Kidney (tissue), 22 donors: ENCODE measurements at places on chromosomes 2 and 18. TPM values are rescaled to one million over a fixed set of nuclear protein-coding genes. Genes with fewer than 3 reads are reported as not detected.

The BOLL gene
- not detected for polyA plus RNA-seq

- no peak for DNase-seq
Measured at GRCh38 chr18:6751222-6751621, 21.7 kb downstream of the ARHGAP28 start.

DNA sequence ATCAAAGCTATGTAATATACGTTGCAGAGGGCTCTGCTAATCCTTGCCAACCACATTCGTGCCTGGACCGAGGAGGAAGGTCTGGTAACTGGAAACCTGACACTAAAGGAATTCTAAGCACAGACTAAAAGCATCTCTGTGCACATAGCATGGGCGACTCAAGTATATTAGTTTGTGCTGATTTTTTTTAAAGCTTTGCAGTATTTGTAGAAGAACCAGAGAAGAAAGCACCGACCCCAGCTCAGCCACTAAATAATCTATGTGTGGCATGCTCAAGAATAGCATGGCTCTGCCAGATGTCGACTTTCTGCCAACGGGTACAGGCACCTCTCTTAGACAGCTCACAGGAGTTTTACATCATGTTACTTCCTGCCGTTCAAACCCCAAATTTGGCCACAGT, 73.2 kb upstream of the NRP2 start:
- no peak for DNase-seq

DNA sequence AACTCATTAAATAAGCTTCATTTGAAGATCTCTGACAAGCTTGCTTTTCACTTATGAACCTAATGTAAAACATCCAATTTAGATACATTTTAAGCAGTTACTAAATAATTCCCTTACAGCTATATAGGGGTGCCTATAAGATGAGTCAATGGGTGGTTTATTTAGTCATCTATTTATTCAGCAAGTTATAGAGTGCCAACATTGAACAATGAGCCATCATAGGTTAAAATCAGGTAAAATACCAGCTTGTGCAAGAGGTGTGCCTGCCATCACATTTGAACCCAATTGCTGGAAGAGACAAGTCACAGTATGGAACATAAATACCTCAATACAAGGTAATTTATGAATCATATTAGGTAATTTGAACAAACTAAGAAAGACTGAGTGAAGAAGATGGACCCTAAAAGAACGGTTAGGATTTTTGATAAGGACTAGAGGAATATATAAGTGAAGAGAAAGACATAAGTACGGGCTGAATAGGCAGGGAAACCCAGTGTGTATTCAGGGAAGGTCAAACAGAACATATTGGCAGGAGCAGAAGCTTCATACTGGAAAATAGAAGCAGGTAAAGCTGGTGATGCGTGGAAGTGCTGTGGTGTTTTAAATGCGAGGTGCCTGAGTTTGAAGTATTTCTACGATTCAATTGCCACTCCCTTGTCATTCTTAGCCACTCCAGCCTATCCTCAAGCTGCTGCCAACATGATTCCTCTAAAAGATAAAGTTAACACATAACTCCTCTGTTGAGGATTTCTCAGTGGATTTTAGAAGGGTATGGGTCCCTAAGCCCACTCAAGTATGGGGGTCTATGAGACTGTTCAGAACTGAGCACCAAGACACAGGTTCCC, 18.9 kb upstream of the STAT4 start:
- DNase-seq: no peak

GRCh38 chr2:215355801-215356200, 43.9 kb downstream of the ATIC start:
- no peak for DNase-seq

GRCh38 chr18:4750393-4751346, 295.6 kb upstream of the DLGAP1 start:
- no peak for DNase-seq

DNA sequence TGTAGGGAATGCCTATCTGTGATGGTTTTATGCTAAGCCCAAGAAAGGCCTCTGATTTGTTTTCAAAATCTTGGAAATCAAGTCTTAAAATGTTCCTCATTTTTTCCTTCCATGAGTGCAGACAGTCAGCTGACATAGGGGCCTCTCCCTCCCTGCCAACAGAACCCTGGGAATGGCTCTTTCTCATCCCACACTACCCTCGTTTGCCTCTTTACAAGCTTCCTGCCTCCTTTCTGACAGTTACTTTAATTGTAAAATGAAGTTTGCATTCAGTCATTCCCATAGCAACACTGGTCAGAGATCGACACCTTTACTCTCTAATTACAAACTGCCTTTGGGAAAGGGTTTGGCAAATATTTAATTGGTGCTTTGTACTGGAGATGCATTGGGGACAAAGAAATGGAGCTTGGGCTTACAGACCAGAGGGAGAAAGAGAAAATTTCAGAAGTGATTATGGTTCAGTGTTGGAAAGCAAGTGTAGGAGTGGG, 25.4 kb downstream of the KIF5C start:
- DNase-seq: peak; percentile 8

GRCh38 chr2:52074130-52074719, 1042.3 kb upstream of the NRXN1 start:
- DNase-seq: no peak

- no peak for DNase-seq
Measured at GRCh38 chr18:48734460-48734859, 195.6 kb downstream of the CTIF start.
